Stimulated activated CD4-positive, alpha-beta T cell treated with anti-CD3 and anti-CD28 coated beads, Interleukin-4, amount 100 ng/mL, for 48 hours (primary cell): ENCODE measurements at places on chromosomes 7 and 10.

GRCh38 chr7:134612197-134612596, 34.5 kb upstream of the BPGM start:
- DNase-seq: no peak

DNA sequence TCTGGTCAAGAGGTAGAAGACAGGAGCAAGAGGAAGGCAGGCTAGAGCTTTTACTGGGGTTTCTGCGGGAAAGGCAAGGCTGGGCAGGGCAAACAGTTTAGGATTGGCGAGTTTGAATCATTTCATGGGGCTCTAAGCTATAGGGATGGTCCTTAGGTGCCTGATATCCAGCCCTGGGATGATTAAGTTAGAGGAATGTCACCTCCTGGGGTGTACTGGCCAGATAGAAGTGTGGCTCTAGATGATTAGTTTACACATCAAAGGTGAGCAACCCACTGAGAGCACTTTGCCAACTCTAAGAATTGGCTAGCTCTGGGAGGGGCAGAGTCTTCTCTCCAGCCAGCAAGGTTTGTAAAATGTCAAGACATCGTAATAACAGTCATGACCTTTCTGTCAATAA, 52.4 kb downstream of the ZNF365 start:
- no peak for DNase-seq

- DNase-seq: no peak
These were observed 170.3 kb downstream of the CHRM2 start for GRCh38 chr7:137038706-137039105.

- DNase-seq: no peak
These were observed 211.6 kb upstream of the MAGI2 start for GRCh38 chr7:79664884-79665676.

GRCh38 chr10:15370856-15371701, at the start of gene FAM171A1:
TSS of gene FAM171A1 (minus strand) at chr10:15371289. CDS start at chr10:15371052, 237 bp downstream.
- peak; percentile 41 for DNase-seq

DNA sequence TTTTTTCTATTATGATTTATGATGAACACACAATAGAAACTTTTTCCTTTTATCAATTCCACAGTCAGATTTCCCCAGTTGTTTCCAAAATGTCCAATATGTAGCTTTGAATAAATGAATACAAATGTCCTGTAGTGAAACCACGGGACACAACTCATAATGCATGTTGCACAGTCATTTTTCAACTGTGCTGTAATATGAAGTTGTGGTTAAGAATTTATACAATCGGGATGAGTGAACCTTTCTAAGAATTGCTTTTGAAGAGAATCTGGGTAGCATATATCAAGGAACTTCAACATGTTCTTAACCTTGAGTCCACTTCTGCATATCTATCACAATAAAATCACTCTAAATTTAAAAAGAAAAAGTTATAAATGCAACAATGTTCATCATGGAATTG, 14.6 kb upstream of the ST7 start:
- DNase-seq: no peak

GRCh38 chr10:93806903-93807302, 49.2 kb downstream of the LGI1 start:
- no peak for DNase-seq

DNA sequence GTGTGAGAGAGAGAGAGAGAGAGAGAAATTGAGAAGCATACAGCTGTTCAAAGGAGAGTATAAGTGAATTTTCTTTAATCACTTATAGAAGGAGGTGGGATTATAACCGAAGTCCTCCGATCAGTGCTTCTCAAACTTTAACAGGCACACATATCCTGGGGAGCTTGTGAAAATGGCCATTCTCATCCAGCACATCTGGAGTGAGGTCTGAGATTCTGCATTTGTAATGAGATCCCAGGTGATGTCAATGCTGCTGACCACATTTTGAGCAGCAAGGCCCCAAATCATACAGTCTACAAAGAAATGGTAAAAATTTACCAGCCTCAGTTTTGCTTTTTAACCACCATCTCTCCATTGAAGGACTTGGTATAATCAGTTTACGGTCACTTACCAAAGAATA, 219.0 kb downstream of the PTEN start:
- no peak for DNase-seq

GRCh38 chr10:48332166-48332870, 25.8 kb downstream of the MAPK8 start:
- DNase-seq: no peak

DNA sequence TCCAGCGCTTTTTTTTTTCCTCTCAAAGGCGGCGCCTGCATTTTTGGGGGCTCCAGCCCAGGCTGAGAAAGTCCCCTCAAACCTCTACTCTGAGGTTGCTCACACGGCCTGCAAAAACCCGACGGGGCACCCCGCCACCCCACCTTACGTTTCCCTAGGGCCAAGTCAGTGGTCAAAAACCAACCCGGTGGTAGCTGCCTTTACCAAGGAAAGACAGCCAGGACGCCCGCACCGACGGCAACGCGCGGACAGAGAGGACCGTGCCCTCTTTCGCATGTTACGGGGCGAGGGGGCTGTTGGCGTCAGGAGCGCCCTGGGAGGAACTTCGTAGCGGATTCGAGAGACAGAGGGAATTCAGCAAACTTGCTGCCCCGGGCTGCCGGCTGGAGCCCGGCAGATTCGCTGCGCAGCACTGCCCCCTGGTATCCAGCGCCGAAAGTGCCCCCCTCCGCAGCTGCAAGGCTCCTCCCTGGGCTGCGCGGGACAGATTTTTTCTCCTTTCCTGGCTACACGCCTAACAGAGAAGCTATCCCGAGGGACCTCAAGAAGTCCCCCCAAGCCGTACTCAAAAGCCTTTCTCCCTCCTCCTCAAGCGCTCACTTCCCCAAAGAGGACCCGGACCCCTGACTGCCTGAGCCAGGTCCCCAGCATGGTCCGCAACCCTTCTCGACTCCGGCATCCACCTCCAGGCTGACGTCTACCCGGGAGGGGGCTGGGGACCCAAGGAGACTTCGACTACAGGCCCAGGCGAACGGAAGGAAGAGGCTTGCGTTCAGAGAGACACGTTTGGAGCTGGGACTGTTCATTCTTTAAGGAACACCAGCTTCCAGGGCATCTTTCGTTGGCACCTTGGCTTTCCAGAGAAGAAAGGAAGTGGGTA, 27.7 kb upstream of the VAX1 start:
- DNase-seq: no peak

DNA sequence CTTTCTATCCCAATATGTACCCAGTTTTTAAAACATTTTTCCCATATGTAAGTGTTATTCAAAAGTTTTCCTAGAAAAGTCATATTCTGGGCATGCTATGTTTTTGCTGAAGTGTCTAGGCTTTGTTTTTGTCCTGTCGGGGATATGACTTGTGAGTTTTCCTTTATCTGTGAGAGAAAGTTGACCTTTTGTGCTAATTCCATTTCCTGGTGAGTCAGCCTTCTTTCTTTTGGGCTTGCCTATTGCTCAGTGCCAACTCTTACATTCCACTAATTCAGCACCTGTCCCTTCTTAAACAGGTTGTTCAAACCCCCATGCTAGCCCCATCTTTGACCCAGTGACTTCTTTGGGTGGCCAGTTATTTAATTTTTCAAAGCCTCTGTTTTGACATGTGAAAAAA, 146.2 kb downstream of the AHR start:
- no peak for DNase-seq

- no peak for DNase-seq
These were observed 35.2 kb downstream of the AIFM2 start for GRCh38 chr10:70097459-70097858.

GRCh38 chr7:46637793-46638735, 717.0 kb upstream of the IGFBP3 start:
- DNase-seq: no peak

DNA sequence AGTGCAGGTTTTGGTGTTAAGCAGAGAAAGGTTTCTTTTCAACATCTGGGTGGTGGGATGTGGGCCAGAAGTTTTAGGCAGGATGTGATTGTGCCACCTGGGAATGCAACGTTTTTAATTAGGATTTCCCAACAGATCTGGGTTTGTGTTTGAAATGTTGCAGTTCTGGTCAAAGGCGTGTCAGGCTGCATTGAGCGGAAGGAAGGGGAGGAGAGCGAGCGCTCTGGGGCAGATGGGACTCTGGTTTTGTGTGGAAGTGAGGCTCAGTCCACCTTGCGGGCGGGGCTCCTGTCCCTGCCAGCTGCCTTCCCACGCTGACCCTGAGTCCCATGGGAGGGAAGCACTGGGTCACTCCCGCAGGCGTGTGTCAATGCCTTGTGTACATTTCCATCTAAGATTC, 767.7 kb downstream of the KCNMA1 start:
- DNase-seq: no peak

DNA sequence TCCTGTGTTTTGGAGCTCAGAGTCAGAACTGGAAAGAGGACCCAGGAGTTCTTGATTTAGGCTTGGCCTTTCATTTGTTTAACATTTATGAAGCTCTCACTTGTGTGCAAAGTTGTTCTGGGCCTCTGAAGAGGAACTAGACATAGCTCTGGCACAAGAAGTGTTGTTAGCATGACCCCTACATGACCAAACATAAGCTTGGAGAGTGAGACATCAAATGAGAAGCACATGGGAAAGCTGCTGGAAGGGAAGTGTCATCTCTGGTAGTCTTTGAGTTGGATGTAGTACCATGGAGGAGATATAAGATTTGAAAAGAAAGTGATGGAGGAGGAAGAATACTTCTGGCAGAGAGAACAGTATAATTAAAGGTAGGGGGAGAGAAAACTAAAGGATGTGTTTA, 370.1 kb downstream of the ADRA2A start:
- no peak for DNase-seq

DNA sequence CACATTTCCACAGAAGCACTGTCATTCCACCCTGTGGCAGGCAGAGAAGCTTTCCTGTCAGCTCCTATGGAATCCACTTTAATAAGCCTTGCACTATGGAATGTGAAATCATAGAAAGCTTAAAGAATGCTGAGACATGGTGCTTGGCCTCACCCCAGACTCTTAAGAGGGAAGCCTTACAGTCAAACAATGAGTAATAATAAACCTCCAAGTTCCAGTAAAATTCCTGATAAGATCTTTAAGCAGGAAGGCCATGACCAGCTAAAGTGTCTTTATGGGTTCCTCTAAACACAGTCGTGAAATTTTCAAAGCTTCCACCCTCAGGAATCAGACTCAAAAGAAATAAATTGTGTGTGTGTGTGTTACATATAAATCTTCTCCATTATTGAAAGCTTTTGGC, 11.9 kb upstream of the TEX36 start:
- no peak for DNase-seq

- DNase-seq: no peak
These were observed 225.4 kb downstream of the USP6NL start for GRCh38 chr10:11386044-11386443.

DNA sequence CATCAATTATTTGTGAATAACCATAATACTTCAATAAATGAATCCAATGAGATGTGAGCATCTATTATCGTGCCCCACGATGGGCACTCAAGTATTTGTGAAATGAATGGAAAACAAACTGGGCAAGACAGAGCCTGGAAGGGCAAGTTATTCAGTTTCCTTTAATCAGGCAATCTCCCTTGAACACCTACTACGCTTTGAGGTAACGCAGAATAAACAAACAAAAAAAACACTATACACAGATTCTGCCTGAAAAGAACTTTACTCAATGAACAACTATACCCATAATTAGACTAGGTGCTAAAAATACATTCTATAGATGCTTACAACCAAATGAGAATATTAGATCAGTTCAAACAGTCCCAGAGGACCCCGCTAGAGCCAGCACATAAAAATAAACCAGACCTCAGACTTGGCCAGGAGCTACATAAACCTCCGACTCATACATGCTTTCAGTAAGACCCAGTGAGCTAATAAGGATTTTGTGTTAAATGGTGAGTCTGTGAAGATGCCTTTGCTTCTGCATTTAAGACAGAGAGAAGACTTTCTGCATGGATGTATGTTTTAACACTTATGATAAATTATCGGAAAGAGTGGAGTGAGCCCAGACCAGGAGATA, 121.3 kb downstream of the MPP7 start:
- no peak for DNase-seq

DNA sequence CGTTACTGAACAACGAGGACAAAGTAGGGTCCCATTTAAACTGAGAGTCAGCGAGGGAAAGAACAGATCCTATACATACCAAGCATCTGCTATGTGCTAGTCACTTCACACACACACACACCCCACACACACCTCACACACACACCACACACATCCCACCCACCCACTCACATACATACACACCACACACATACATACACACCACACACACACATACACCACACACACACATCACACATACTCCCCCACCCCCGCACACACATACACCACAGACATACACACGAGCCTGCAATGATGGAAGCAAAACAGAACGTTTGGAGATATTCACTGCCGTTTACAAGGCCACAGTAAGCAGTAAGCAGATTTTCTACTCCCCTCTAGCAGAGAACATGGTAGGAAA, 607 bp upstream of the GRB10 start:
- DNase-seq: no peak

DNA sequence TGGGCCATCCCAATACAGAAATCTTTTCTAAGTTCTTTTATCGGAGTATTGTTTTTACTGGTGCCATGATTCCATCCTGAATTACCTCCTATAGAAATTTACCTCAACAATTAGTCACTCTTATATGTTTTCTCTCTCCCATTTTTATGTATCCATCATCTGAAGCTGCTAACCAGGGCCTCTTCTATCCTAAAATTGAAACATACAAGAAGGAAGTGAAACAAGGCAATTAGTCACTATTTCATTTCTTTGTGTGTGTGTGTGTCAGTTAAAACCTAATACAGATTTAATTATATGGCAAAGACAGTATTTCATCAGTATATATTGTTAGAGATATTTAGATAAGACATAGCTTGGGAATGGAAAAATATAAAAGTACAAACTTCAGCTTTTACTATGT, 148.4 kb upstream of the AHR start:
- DNase-seq: no peak

DNA sequence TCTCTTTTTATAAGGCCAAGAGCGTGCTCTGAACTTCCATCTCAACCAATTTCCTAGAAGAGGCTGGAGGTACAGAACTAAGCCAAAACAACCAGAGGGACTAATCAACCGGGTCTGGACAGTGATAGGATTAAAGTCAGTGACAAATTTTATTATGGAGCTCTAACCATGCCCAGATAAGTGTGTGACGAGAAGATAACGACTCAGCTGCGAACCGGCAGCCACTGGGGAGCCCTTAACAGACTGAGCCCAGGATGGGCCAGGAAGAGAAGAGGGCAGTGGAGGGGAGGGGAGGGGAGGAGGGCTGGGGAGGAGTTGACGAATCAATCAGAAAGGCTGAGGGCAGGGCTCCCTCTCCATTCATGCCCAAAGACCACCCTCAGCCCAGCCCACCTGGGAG, 119.9 kb downstream of the PLXNA4 start:
- DNase-seq: no peak

DNA sequence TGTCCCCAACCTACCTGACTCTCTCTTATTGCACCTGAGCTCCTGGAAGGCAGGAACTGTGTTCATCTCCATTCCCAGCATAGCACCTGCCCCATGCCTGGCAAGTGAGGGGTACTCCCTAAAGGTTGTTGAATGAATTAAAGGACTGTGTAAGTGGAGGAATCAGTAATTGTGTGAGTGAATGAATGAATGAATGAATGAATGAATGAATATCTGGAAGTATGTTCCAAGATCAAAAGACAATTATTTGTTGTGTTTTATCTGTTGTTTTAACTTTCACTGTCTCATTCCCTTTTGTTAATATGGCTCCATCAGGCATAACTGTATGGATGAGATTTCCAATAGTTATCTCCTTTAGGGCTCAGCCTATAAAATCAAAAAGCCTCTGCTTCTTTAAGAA, 4.0 kb downstream of the WIPF3 start:
- DNase-seq: no peak
